Stimulated activated CD4-positive, alpha-beta T cell treated with anti-CD3 and anti-CD28 coated beads, Interleukin-1b, Interleukin-23, amount 100 ng/mL, for 1 hour (primary cell): ENCODE measurements at places on chromosomes 11 and 22.

GRCh38 chr11:32012049-32012448 lies 78.8 kb upstream of the RCN1 start:
- DNase-seq: no peak

GRCh38 chr22:20545681-20546521 lies 38.5 kb downstream of the MED15 start:
- DNase-seq: no peak

DNA sequence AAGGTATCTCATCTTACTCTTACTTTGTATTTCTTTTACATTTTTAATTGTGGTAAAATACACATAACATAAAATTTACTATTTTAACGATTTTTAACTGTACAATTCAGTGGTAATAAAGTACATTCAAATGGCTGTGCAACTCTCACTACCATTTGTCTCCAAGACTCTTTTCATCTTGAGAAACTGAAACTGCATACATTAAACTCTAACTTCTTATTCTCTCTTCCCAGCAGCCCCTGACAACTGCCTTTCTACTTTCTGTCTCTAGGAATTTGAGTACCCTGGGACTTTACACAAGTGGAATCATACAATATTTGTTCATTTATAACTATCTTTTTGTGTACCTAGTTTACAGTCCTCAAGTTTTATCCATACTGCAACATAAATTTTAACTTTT lies 725.8 kb upstream of the KIRREL3 start:
- DNase-seq: no peak

DNA sequence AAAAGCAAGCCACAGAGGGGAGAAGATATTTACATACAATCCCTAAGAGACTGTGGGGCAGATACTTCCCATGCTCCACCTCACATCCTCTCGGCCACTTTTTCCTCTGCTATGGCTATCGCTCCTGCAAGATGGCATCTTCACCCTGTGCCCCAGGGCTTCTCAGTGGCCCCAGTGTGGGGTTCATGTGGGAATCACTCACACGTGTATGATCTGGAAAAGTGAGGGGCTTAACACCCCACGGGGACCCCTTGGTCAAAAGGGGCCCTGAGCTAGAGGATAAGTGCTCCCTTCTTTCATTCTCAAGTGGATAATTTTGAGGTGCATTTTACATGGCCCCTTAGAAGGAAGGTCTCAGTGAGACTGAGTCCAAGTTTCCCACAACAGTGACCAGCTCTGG lies 28.7 kb downstream of the C11orf58 start:
- DNase-seq: no peak

- no peak for DNase-seq
Measured at GRCh38 chr11:76587820-76588454, 82.6 kb downstream of the LRRC32 start.
